ENCODE measurements at places on chromosomes 12 and 14.

GRCh38 chr14:98993818-98994217 lies 278.2 kb downstream of the BCL11B start:
- DNase-seq, result no peak

- no peak for DNase-seq
Observed at GRCh38 chr12:129337413-129337812, 484.1 kb downstream of the GLT1D1 start.

DNA sequence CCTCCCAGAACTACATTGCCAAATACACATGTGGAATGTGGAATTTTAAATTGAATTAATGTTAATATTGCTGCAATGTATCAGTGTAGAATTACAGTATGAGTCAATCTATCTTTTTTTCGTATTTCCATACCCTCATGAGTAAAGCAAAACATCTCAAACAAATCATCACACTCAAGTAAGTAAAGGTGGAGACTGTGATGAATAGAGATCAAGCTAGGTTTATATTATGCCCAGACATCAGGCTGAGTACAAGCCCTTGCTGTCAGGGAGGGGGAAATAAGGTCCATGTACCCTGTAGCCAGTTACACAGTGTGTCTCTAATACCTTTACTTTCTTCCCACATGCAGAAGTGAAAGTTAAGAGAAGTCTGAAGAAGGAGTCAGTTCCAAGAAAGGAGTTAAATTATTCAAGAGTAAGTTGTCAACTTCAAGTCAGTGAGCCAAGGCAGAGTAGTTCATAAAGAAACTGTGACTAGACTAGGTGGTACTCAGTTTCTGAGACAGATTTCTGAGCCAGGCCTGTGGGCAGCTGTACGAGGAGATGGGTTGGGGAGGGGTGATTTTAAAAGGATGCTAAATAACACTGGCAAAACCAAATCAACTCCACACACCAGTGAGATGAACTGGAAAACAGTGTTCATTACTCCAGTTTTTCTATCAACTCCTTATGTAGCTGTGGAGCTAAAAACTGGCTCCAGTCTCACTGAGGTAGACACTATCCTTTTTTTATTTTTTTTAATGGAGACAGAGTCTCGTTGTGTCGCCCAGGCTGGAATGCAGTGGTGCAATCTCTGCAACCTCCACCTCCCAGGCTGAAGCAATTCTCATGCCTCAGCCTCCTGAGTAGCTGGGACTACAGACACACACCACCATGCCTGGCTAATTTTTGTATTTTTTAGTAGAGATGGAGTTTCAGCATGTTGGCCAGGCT lies 23.8 kb upstream of the STK38L start:
- no peak for DNase-seq

- no peak for DNase-seq
Observed at GRCh38 chr12:16030744-16031143, 119.6 kb downstream of the DERA start.

DNA sequence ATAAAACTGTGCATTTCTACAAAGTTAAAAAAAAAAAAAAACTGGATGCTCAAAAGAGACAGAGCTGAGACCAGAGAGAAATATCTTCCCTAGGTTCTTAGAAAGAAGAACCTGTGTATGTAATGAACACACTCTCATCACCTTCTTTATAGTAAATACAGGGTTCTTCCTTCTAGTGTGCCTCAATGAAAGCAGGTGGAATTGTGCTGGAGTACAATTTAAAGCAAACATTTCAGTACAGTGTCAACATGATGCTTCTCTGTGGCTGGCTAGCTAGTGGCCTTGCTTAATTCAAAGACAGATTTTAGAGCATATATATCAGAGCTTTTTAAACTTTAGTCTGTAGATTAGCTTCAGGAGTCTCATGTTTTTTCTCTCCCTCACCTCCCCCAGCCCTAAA lies 249.8 kb upstream of the ARHGAP5 start:
- DNase-seq, result no peak

GRCh38 chr14:97543816-97544215 lies 746.6 kb downstream of the VRK1 start:
- DNase-seq, result no peak

GRCh38 chr14:80426683-80427082 lies 215.4 kb upstream of the DIO2 start:
- no peak for DNase-seq

DNA sequence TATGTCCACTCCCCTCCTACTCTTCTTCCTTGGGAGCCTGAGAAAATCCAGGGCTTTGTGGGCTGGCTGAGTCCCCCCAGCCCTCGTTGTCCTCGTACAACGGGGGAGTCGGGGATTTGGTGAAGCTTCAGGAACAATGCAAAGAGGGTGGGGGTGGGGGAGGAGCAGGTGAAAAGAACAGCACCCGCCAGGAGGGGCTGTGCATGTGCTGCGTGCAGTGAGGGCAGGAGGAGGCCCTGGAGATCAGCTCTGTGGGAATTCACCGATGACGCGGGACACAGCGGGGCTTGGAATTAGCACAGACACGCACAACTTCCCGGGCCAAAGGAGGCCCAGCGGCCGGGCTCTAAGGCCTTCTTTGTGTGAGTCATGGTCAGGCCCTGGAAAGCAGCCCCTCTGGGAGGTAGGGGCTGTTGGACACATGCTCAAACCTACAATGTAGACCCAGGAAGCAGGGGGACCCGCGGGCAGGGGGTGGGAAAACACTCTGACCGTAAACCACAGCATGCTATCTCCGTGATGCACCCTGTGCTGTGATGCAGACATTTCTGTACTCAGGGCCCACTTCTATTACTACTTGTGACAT lies 32.8 kb downstream of the RBM19 start:
- DNase-seq, result no peak

GRCh38 chr14:91830777-91831176 lies 36.6 kb downstream of the TC2N start:
- DNase-seq, result no peak

DNA sequence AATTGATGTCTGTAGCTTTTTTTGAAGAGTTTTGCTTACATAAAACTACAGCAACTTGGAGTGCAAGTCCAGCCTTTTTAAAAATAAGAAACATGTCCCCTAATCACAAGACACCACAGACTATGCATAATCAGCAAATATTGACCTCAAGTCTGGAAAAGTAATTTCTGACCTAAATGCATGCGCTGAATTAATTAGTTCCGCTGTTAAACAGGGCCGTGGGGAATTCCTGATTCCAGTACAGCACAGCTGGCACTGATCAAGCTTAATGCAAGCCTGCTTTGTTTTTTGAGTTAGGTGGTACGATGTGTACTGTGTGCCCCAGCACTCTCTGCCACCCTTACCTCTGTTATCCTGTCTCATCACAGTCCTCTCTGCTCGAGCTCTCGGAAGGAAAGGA lies 9.2 kb downstream of the MLH3 start:
- DNase-seq, result no peak

DNA sequence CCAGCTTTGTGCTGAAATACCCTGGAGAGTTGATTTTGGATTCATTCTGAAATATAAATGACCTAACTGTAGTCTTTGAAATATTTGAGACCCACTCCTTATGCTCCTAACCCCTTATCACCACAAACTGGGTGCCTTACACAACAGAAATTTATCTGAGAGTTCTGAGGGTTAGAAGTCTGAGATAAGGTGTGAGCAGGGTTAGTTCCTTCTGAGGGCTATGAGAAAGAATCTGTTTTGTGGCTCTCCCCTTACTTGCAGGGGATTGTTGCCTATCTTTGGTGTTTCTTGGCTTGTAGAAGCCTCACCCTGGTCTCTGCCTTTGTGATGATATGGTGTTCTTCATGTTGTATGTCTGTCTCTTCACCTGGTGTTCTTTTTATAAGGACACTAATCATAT lies 91.7 kb downstream of the DERA start:
- DNase-seq, result no peak

- DNase-seq, result no peak
Observed at GRCh38 chr14:99534863-99535262, 53.7 kb downstream of the CCNK start.

GRCh38 chr12:8154526-8154925 lies 2.3 kb upstream of the ZNF705A start:
- no peak for DNase-seq

GRCh38 chr12:466039-466438 lies 6.3 kb downstream of the B4GALNT3 start:
- DNase-seq, result no peak

GRCh38 chr12:64194333-64195149 lies 27.6 kb downstream of the KICS2 start:
- DNase-seq, result no peak

GRCh38 chr14:20356422-20356821 lies 13.0 kb downstream of the PARP2 start:
- DNase-seq, result no peak

- no peak for DNase-seq
Observed at GRCh38 chr12:28939427-28939826, 209.7 kb upstream of the FAR2 start.

DNA sequence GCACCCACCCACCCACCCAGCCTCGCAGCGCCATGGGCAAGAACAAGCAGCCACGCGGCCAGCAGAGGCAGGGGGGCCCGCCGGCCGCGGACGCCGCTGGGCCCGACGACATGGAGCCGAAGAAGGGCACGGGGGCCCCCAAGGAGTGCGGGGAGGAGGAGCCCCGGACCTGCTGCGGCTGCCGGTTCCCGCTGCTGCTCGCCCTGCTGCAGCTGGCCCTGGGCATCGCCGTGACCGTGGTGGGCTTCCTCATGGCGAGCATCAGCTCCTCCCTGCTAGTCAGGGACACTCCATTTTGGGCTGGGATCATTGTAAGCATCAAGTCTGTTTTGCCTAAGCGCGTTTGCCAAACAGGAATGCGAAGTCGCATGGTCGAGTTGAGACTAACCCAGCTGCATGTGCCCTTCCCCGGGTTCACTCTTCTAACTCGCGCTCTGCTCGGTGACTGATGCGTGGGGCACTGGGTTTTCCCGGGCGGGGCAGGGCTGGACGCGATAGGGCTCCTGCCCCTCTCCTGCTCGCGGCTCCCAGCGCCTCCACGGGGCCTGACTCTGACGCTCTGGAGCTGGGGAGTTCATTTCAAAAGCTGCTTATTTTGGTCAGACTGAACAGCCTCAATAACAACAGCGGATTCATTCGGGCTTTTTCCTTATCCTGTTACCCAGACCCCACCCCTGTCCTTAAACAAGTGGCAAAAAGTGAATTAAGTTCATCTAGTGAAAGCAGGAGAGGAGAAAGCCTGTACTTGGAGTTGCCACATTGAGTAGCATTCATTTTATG lies 458 bp downstream of the SSPN start:
- DNase-seq, result no peak

DNA sequence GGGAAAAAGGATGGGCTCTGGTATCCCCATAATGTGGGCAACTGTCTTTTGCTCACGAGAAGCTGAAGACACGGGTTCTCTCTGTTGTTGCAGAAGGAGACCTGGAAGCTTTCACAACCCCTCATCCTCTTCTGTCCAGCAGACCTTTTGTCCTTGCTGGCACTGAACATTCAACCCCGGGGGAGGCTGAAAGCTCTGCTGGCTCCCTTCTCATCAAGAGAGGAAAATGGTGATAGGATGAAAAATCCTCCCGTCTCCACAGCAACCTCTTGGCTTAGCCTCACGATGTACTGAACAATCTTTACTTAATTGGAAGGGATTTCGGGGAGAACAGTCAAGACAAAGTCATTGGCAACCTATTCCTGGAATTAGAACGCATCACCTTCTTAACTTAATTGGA lies 39.0 kb downstream of the ELK3 start:
- no peak for DNase-seq

DNA sequence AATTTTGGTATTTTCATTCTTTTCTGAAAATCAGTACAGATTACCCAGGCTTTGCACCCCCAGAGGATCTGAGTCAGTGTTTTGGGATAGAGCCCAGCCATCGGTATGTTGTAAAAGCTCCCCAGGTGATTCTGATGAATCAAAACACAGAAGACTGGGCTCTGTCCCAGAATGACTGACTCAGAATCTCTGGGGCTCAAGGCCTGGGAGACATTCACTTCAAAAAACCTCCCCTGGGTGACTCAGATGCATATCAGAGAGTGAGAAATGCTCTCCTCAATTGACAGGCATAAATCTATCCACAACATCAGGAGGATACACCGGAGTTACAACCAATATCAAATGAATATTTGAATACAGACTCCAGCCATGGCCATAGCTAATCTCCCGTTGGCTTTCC lies 32.6 kb downstream of the SLC35F4 start:
- DNase-seq, result no peak

- no peak for DNase-seq
Observed at GRCh38 chr12:4161718-4162117, 111.8 kb upstream of the CCND2 start.

DNA sequence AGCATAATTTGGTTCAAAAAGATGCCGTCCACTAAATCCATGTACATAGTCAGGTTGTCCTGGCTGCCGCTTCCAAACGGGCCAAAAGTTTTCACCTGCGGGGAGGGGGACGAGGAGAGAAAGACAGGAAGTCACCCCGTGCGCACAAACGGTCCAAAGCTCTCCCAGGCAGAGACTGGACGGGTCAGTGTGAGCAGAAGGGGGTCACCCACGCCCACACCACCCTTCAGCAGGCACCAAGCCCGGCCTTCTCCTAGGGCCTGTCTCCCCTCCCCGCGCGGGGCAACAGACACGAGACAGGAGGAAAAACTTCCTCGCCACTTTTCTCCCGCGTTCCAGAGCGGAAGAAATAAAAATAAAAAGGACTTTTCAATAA lies 888 bp downstream of the CCDC88C start:
- no peak for DNase-seq
